Epithelial cell of esophagus (primary cell): ENCODE measurements at places on chromosomes 13 and 19.

DNA sequence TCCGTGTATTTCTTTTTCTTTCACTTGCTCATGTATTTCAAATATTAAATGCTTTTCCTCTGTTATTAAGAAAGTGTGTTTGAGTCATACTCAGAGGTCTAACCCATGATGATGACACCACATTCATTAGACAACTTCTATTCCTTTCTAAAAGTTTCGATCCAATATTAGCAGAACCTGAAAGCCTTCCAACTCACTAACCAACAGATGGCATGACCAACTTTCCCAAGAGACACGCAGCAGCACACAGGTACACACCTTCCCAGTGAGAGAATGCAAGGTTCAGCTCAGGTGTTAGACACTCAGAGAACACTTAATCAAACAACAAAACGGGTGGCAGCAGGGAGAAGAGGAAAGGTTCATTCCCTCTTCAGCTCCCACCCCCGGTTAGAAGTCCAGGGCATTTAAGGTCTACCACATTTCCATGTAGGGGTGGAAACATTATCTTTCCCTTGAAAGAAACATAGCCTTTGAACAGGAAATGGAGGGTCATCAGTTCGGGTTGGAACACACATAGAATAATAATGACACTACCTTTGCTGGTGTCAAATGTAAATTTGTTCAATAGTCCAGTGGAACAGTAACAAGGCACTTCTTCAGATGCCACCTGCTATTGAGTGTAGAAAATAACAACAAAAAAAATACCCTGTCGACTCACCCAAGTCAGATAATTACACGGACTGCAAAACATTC, 404.2 kb downstream of the COG6 start:
- DNase-seq, result peak; percentile 91

GRCh38 chr13:51628059-51628852, 44.0 kb downstream of the WDFY2 start:
- no peak for DNase-seq

DNA sequence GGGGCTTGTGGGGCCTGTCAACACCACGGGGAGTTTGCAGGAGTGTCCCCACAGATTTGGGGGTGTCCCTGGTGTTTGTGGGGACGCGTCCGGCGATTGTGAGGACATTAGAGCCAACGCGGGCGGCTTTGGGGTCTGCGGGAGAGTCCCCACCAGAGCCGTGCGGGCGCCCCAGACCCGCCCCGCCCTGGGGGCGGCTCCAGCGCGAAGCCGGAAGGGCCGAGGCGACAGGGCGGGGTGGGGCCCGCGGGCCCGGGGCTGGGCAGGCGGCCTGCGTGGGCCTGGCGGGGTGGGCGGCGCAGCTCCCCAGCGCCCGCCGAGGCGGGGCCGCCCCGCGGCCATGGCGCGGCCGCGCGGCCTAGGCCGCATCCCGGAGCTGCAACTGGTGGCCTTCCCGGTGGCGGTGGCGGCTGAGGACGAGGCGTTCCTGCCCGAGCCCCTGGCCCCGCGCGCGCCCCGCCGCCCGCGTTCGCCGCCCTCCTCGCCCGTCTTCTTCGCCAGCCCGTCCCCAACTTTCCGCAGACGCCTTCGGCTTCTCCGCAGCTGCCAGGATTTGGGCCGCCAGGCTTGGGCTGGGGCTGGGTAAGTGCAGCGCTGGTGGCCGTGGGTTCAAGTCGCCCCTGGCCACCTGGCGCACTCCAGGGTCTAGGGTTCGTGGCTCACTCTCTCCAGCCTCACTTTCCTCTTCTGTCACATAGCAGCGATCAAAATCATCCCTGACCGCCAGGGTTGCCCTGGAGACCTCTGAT, 10.3 kb downstream of the PDE4A start:
- DNase-seq, result no peak

DNA sequence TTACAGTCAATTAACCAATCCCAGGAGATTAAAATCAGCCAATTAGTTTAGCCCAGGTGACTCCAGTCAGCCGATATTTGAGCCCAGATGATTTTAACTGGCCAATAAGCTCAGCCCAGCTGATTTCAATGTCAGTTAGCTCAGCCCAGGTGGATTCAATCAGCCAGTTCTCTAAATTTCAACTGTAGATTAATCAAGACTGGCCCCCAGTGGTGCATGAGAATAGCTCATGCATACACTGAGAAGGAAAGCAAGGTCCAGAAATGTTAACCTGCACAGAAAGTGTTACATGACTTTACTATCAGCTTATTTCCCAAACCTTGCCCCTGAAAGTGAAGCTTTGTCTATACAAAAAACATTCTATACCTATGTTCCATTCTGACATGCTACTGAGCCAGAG, 55.4 kb upstream of the ZNF724 start:
- DNase-seq, result no peak

DNA sequence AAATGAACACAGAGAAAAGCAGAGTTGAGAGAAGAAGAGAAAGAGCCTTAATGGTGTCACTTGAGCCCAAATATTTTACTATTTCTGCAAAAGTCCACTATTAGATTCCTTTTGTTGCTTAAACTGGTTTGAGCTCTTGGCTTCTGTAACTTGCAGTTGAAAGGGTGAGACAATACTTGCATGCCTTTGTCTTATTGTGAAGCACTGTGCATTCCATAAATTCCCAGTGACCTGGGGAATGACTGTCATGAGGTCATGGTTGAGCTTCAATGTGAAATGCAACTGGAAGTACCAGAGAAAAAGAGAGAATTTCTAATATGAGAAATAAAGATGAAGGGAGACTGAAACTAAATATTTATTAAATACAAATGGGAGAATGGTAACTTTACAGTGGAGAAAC, 310.9 kb downstream of the TDRD3 start:
- DNase-seq, result no peak

GRCh38 chr19:53254411-53255341, at the start of gene ZNF677:
Gene ZNF677 (minus strand): TSS chr19:53254873. CDS start chr19:53251550, 3,323 bp downstream.
- DNase-seq, result peak; percentile 92

DNA sequence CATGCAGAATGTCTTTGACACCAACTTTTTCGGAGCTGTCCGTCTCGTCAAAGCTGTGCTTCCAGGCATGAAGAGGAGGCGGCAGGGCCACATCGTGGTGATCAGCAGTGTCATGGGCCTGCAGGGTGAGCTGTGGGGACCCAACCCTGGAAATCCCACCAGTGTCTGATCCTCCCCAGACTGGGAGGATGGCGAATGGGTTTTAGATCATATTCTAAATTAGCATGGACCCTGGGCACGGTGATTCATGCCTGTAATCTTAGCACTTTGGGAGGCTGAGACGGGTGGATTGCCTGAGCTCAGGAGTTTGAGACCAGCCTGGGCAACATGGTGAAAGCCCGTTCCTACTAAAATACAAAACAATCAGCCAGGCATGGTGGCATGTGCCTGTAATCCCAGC, 5.5 kb downstream of the RDH8 start:
- no peak for DNase-seq

DNA sequence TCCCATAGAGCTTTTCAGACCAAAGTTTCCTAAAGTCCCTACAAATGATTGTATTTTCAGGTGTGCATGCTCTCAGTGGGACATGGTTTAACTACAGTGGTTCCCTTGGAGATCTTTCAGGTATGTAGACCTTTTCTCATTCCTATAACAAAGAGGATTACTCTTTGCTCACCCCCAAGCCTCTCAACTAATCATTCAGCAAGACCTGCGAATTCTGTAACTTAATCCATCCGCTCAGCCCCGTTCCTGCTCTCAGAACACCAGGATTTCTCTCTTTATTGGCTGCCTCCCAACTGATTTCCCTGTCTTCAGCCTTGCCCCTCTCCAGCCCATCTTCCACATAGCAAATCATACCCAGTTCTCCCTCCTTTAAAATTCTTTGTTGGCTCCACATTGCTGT, 253.6 kb downstream of the MTUS2 start:
- no peak for DNase-seq

- DNase-seq, result no peak
Observed at GRCh38 chr19:1884719-1885334, 469 bp downstream of the ABHD17A start.

DNA sequence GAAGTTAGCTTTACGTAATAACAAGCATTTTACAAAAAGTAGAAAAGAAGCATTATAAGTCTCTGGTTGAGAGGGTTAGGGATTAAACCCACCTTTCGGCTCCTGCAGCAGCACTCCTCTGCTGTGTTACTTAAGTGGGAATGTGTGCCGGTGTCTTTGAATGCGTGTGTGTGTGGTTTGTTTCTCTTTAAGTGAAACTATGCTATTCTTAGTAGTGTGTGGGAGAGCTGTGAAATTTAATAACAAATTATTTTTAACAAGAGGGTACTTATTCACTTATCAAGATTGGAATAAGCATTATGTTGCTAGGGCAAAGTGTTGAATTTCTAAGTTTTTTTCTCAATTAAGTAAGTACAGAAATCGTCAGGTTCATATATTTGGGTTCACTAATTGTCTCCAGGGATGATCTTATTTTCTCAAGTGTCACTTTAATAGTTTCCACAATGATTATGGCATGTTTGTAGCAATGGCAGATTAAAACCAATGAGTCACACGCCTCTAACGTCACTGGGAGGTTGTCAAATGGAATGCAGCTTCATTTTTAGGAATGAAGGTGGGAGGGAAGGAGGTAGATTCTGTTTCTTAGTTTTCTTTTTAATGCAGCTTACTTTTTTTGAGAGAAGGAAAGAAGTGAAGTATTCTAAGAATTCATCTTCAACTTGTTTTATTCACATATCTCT, 151.3 kb downstream of the LMO7 start:
- peak; percentile 39 for DNase-seq

- no peak for DNase-seq
Observed at GRCh38 chr19:7789447-7789846, 26.4 kb downstream of the CLEC4M start.

- DNase-seq, result no peak
Observed at GRCh38 chr19:58521651-58522050, 2.0 kb upstream of the ZBTB45 start.

GRCh38 chr13:48144413-48145035, 49.6 kb upstream of the MED4 start:
- no peak for DNase-seq

GRCh38 chr19:46009530-46010510, 13.0 kb downstream of the PGLYRP1 start:
- DNase-seq, result peak; percentile 68

- peak; percentile 61 for DNase-seq
Observed at GRCh38 chr19:4352701-4353121, 9.3 kb downstream of the MPND start.

DNA sequence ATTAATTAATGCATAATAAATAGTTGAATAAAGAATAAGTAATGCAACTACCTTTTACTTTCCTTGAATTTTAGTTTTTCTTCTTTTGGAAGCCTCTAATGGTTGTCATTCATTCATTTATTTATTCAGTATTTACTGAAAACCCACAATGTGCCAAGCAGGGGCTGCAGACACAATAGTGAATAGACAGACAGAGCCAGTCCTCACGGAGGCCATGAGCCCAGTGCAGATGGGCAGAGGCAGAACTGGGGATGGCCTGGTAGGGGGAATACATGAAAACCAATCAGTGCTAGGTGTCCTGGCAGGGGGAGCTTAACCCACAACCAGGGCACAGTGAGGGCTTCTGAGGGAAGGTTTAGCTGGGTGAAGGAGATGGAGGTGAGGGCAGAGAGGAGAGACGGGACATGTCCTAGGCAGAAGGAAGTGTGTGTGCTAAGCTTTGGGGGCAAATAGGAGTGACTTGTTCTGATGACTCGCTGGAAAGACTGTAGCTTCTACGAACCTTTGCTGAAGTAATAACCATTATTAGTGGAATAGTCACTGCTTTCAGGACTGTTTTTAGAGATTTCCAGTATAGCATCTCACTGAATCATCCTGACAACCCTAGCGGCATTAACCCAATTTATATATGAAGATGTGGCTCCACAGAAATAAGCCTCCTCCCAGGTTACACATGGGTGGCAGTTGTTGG, 55.9 kb downstream of the ERCC5 start:
- peak; percentile 56 for DNase-seq

GRCh38 chr19:10260141-10260584, 8.1 kb downstream of the MRPL4 start:
- DNase-seq, result peak; percentile 96

DNA sequence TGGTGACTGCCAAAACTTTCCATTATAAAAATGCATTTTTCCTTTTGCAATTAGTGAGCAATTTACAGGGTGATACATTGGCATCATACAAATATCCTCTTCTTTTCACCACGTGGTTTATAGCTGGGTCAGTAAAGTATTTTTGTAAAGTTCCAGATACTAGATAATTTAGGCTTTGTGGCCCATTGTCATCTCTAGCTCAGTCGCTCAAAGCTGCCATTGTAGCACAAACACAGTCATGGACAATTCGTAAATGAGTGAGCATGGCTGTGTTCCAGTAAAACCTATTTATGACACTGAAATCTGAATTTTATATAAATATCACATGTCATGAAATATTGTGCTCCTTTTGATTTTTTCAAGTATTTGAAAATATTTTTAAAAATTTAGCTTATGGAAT, 162.9 kb downstream of the USP12 start:
- no peak for DNase-seq

DNA sequence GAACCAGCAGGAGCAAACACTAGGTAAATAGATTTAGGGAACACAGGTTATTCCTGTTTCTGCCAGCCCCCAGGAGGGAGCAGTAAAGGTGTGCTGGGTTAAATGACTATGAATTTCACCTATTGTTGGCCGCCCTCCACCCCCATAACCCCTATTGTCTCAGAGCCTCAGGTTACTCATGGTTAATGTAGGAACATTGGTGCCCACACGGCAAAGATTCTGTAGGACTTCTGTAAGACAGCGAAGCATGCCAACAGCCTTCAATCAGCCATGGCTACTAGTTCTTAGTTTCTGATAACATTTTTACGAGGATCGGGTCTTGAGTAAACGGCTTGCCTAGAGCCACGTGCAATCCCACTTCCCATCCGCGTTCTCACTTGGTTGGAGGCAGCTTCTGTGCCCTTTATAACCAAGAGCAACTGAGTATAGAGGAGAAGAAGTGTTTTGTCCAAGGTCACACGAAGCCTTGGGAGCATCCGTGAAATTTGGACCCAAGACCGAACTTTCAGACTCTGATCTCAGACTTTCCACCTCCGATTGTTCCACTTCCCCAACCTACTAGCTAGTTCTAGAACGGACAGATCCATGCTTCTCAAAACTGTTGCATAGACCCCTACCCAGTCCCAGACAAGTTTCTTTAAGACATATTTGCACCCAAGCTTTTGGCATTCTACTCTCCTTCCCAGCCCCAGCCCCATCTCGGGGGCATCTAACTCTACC, 5.1 kb upstream of the CACNG8 start:
- DNase-seq, result no peak

- DNase-seq, result no peak
Observed at GRCh38 chr13:34547929-34548328, 394.1 kb upstream of the NBEA start.
